NCI-H1694 treated with DMSO at 0.1 percent for 48 hours (cell line): ENCODE measurements at places on chromosomes 12 and 14.

GRCh38 chr14:104403421-104404220, 175.9 kb upstream of the C14orf180 start:
- no peak for DNase-seq

DNA sequence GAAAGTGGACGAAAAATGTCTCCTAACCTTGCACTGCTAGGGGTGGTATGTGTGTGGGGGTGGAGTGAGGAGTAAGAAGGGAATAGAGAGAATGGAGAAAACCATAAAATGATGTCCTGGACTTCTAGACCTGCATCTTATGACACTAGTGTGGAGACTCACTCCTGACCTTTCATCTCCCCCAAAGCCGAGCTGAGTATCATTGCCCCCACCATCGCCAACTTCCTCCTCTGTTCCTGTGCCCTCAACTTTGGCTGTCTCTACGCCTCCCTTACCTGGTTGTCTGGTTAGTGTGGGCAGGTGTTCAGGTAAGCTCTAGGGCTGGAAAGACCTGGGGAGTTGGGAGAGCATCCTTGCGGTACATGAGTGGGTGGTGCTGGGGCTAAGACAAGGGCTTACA, 4.5 kb upstream of the KLHL33 start:
- DNase-seq, result no peak

DNA sequence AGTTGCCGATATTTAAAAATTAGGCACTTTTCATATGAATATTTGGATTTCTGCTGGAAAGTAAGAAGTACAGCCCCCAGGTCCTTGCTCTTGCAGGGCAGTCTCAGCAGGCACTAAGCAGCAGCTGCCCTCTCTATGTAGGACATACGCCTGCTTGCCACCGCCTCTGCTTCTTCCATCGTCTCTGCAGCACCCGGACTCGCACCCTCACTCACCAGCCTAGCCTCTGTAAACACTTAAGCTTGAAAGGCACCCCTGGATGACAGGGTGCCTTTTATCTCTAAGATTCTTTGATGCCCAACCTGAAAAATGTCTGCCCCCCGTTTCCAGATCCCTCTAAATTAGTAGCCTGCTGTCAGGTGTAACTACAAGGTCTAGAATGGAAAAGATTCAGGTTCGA, 19.0 kb downstream of the OTUB2 start:
- DNase-seq, result no peak

DNA sequence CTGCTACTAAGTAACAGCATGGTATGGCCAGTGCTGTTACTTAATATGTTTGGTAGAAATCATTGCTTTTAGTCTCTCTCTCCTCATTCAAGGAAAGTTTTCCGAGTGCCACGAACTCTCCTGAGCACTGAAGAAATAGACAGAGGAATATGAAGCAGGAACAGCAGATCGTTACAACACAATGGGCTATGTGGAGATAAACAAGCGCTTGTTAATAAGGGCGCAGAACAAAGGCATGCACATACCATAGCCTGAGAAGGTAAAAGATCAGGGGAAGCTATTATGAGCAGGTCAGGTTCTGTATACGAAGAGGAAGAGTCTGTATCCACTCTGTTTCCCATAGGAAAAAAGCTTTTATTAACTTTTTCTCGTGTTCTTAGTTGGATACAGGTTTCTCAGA, 156.2 kb upstream of the CPNE8 start:
- DNase-seq, result no peak

DNA sequence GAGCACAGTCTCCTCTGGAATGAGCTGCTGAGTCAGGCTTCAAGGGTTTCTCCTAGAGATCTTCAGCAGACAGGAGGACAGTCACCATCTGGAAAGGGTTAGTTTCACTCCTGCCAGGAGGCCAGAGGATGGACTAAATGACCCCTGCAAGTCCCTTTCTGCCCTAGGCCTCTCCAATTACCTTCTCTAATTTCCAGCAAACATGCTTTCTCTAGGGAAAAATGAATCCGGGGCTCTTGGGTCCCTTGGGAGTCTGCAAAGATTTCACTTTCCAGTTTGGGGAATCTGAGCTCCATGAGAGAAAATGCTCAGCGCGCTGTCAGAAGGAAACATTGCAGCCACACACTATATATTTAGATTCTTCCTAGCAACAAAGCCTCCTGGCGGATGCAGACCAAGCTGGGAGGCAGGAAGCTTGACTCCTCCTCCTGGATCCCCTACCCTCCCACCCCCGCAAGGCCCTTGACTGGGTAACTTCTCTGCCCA, 184.4 kb upstream of the CCND2 start:
- DNase-seq, result no peak

- no peak for DNase-seq
Measured at GRCh38 chr12:24838531-24838950, 110.4 kb downstream of the BCAT1 start.

DNA sequence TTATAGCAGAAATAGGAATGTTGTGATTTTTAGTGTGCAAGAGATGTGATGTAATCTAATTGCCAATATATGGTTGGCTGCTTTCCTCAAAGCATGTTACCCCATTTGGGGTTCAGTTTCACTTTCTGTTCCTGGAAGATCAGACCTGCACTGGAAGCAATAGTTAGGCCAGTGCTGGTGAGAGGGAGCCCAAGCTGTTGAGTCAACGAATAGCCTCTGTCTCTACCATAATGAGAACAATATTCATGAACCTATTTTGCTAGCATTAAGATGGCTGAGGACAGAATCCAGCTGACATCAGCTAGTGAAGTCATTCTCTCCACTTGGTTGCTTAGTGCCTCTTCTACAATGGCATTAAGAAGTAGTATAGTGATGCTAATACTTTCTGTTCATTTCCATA, 379.9 kb upstream of the DCN start:
- DNase-seq, result no peak

GRCh38 chr12:94553130-94553519, 93.5 kb upstream of the CEP83 start:
- no peak for DNase-seq

GRCh38 chr12:120795441-120796178, 70.0 kb downstream of the ACADS start:
- DNase-seq, result no peak

DNA sequence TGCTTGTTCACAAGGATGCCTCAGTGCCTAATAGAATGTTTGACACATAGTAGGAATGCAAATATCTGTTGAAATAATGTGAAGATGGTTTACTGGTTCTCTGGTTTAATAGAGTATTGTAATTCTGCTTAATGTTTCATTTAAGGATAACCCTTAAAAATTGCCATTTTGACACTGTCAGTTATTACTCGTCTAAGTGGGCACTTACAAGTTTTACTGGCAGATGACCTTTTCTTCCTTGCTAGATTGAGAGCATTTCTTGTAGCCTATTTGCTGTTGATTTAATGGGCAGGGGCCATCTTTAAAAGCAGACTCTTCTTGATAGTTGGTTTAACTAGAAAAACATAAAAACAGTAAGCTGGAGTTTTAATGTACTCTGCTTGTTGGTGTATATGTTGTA, 1.9 kb downstream of the TMEM263 start:
- no peak for DNase-seq

DNA sequence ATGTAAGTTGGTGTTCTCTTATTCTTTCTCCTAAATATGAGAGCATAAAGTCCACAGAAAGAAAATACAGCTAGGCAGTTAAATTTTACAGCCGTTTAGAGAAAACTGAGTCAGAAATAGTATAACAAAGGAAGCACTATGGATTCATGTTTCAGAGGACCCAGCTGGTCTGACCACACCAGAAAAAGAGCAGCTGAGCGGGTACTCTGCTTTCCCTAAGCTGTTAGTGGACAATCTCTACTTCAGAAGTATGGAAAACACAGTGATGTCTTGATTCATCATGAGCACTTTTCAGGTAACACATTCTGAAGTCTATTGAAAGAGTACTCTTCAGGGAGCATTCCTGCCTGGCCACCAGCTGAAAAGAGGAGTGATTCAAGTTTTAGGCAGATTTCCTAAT, 12.4 kb downstream of the PPM1H start:
- DNase-seq, result no peak

GRCh38 chr12:108806921-108807320, 50.5 kb downstream of the SSH1 start:
- no peak for DNase-seq

DNA sequence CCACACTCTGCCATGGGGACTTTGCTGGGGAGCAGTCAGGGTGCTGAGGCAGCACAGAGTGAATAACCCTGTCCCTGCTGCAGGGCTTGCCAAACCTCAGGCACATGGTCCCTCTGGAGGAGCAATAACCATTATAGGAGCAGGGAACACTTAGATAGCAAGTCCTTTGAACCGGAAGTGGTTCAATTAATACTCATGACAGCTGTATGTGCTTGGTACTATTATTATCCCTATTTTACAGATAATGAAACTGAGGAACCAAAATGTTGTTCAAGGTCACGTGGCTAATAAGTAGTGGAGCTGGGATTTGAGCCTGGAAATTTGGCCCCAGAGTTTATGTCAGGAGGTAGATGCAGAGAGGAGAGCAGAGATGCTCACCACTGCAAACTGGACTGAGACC, 49.0 kb downstream of the RFX4 start:
- no peak for DNase-seq

GRCh38 chr12:132111654-132112304, 32.3 kb downstream of the DDX51 start:
- DNase-seq, result no peak
